SK-N-SH (cell line): ENCODE measurements at places on chromosomes 6 and 20. TPM values are rescaled to one million over a fixed set of nuclear protein-coding genes. Genes with fewer than 3 reads are reported as not detected.
A peak's percentile ranks its signal among the peaks of the same experiment; 100 is the strongest.

DNA sequence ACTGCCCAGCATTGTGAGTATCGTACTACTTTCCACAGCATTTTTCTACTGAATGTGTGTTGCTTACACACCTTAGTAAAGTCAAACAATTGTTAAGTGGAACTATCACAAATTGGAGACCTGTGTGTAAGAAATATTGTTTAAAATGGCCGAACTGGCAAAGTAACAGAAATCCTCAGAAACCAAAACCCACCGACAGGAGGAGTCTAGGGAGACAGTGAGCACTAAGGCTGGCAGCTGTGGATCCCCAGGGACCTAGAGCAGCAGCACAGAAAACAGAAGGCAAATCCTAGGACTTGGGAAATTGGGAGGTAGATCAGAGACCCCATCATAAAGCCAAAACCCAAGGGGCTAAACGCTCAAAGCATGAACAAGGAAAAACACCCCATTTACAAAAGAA lies 69.9 kb downstream of the SESN1 start:
- DNase-seq, result no peak

DNA sequence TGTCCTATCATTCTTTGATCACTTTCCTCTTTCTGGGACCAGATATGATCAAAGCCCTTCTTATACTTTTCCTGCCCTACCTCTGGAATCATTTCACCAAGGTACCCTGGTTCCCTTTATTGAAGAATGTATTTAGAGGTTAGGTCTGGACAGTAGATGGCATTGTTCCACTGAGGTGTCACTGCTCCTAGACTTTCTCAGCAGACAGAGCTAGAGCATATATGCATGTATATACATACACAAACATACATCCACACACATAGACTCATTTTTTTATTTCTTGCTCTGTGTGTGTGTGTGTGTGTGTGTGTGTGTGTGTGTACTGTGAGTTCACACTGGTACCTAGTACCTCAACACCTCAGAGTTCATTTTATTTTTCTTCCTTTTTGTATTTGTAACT lies 40.9 kb downstream of the PTPRA start:
- DNase-seq, result no peak

The ZC3H12D gene
- polyA plus RNA-seq, result 0.03 and 0.05 TPM in 2 replicates

The STK38 gene
- polyA plus RNA-seq, result 10.2 and 12.0 TPM in 2 replicates

GRCh38 chr6:151876122-151876521 lies 68.6 kb downstream of the ESR1 start:
- DNase-seq, result no peak

The KIAA0408 gene
- polyA plus RNA-seq, result 4.0 and 5.9 TPM in 2 replicates

GRCh38 chr6:54681987-54682386 lies 164.6 kb upstream of the FAM83B start:
- no peak for DNase-seq

The LATS1 gene
- 6.9 and 9.3 TPM in 2 replicates for polyA plus RNA-seq

DNA sequence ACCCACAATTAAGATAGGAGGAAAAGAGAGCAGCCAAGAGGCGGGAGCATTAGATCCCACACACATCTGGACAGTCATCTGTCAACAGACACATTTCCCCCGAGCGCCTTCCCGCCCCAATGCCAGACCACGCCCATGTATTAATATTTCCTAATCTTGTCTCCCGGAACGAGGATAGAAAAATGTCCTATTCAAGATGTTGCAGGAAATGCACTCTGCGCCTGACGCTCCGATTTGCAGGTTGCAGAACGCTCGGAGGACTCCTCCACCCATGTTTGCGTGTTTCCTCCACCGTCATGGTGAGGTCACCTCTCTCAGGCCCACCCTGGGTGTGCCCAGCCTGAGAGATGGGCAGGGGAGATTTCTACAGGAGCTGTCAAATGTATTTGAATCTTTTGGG lies 215.2 kb downstream of the TAF4 start:
- no peak for DNase-seq

DNA sequence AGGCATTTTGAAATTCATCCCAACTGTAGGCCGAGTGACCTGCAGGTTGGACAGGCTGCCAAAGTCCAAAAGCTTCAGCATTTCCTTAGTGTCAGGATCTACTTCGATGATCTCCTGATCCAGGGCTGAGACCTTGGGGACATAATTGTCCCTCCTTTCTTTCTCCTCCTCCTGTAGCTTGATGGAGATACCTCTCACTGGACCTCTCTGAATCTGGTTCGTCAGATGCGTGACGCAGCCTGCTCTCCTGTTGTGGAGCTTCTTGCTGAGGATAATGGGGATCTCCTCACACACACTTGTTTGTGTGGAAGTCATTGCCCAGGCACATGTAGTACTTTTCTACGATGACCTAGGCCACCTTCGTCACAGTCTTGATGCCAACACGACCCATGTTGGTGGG lies 1.5 kb upstream of the MAS1L start:
- DNase-seq, result no peak

DNA sequence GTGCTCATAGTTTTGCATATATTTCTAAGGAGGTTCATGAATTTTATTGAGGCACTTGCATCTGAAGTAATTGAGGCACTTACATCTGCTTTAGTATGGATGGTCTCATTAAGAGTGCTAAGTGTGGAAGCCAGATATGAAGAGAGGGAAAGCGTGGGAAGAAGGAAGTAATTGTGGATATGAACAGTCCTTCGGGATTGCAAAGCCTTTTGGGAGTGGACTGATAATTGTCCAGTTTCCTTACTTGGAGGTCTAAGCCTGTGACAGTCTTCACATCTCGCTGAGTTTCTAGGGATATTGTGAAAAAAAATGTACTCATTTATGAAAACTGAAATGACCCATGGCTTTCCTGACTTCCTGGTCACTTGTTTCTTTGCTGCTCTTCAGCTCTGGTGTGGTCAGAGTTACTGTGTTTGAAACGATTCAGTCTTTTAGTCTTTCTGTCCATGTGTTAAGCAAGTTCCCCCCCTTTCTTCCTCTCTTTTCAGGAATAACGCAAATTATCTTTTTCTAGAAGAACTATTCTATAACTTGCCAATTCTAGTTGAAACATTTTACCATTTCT lies 137.3 kb downstream of the ZFAND3 start:
- DNase-seq, result no peak

DNA sequence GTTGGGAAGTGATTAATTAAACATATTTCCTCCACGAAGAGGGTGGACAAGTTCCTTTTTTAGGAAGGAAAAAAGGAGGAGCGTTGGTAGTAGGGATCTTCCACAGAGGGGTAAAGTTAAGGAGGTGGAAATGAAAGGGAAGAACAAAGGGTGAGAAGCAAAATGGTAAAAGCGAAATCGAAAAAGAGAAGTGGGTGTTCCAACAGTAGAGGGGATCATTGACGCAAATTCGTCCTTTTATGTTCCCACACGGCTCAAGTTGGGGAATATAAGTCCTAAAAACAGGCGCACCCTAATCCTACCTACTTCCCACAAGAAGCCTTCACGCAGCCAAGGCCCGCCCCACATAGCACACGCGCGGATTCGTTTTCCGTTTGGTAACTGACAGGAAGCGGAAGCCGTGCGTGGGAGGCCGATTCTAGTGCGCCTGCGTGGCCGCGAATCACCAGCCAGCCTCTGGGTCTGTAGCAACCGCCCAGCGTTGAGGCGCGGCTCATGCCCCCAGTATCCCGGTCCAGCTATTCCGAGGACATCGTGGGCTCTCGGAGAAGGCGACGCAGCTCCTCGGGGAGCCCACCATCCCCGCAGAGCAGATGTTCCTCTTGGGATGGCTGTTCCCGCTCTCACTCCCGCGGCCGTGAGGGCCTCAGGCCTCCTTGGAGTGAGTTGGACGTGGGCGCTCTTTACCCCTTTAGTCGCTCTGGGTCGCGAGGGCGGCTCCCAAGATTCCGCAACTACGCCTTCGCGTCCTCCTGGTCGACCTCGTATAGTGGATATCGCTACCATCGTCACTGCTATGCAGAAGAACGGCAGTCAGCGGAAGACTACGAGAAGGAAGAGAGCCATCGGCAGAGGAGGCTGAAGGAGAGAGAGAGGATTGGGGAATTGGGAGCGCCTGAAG lies at the start of gene NKAPL:
NKAPL (plus strand) TSS at position 421 of the 901 bp plus-strand sequence; CDS start at position 496, 75 bp downstream.
- DNase-seq, result no peak

DNA sequence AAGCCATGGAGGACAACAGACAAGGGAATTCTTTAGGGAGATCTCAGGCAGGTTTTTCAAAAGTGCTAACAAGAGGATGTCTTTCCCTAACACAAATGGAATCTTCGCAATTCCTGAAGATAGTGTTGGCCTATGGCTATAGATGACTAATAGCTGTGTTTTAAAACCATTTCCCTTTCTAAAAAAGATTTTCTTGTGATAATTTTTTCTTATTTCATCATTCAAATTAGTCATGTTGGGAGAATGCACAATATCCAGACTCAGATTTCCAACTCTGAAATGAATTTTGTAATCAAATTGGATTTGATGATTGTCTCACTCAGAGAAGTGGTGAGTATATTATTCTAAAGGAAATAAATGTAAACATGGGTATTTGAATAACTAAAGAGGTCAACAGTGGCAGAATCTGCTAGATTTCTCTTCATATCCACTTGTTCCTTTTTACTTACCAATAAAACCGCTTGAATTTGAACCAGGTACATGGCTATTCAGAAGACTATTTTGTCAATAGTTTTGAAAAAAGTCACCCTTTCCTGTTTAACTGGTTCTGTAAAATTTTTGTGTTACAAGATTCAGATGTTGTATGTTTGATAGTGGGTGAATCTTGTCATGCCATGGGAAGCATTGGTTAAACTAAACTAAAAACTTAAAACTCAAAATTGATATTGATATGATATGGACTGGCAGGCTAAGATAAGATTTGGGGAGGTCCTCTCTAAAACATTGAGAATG lies 1223.7 kb upstream of the EYS start:
- no peak for DNase-seq

DNA sequence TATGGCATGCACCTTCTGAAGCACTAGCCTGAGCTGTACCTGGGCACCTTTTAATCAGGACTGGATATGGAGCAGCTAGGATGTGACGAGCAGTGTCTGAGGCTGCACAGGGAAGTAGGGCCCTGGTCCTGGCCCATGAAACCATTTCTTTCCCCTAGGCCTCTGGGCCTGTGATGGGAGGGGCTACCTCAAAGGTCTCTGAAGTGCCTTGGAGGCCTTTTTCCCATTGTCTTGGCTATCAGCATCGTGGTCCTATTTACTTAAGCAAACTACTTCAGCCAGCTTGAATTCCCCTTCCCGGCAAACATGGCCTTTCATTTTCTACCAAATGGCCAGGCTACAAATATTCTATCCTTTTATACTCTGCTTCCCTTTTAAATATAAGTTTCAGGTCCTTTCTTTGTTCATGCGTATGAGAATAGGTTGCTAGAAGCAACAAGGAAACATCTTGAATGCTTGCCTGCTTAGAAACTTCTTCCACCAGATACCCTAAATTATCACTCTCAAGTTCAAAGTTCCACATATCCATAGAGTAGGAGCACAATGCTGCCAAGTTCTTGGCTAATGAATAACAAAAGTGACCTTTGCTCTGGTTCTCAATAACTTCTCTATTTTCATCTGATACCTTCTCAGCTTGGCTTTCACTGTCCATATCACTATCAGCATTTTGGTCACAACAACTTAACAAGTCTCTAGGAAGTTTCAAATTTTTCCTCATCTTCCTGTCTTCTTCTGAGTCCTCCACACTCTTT lies 673.1 kb downstream of the HTR1B start:
- no peak for DNase-seq

The RSPO3 gene
- polyA plus RNA-seq, result not detected in 2 replicates

The NECAB3 gene
- 20.1 and 25.1 TPM in 2 replicates for polyA plus RNA-seq

The GTSF1L gene
- not detected in 2 replicates for polyA plus RNA-seq

DNA sequence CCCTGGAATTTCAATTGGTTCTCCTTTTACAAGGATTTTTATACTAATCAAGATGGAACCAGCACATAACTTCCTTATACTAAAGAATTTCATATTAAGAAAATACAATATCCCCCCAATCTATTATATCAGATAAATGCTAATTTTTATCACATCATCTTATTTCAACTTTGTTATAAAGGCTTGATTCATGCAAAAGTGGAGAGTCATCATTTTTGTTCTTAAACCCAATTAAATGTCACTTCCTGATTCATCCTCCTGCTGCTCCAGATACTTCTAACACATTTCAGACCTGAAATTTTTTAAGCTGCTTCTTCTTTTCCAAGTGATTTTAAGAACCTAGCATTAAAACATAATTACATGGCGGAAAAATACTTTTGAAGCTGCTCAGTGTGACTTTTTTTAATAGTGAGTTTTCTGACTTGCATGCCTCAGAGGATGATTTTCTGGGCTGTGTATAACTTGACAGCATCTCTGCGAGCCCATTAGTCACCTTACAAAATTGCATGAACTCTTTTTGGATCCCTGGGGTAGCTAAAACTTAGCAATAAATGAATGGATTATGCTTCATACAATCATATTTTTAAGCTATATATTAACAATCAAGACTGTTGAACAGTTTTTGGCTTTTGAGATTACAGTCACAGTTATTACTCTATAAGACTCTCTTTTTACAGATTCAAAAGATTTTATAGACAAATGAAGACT lies 134.1 kb downstream of the ELOVL4 start:
- no peak for DNase-seq

The OR12D3 gene
- polyA plus RNA-seq, result not detected in 2 replicates

GRCh38 chr6:81793821-81794475 lies 41.5 kb upstream of the TENT5A start:
- no peak for DNase-seq

GRCh38 chr6:10746915-10747250 lies 722 bp upstream of the TMEM14B start:
- no peak for DNase-seq

DNA sequence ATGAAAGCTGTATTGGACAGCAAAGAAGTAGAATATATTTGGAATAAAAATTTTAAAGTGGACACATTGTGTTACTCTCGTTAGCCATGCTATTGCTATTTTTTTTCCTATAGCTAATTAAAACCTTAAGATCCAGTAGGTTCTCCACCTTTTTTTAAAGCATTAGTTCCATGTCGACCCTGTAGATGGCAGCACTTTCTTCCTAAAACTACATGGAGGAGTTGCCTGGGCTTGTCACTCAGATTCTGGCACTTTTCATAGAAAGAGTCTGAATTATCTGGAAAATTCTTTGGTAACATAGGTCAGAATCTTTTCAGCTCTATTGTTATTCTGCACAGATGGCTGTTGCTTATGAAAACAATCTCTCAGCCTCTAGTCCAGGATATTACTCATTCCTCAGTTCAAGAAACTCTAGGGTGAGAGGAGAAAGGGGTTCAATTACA lies 42.0 kb upstream of the ESR1 start:
- peak; percentile 61 for DNase-seq

- peak; percentile 30 for DNase-seq
These were observed 174.0 kb downstream of the RNF144B start for GRCh38 chr6:18561037-18561750.

The LCA5 gene
- 0.61 and 0.86 TPM in 2 replicates for polyA plus RNA-seq

The ANKRD66 gene
- not detected in 2 replicates for polyA plus RNA-seq

The COL11A2 gene
- 0.99 and 1.1 TPM in 2 replicates for polyA plus RNA-seq
